ENCODE measurements at places on chromosomes 5 and 9. TPM values are rescaled to one million over a fixed set of nuclear protein-coding genes. Genes with fewer than 3 reads are reported as not detected.
A peak's percentile ranks its signal among the peaks of the same experiment; 100 is the strongest.

DNA sequence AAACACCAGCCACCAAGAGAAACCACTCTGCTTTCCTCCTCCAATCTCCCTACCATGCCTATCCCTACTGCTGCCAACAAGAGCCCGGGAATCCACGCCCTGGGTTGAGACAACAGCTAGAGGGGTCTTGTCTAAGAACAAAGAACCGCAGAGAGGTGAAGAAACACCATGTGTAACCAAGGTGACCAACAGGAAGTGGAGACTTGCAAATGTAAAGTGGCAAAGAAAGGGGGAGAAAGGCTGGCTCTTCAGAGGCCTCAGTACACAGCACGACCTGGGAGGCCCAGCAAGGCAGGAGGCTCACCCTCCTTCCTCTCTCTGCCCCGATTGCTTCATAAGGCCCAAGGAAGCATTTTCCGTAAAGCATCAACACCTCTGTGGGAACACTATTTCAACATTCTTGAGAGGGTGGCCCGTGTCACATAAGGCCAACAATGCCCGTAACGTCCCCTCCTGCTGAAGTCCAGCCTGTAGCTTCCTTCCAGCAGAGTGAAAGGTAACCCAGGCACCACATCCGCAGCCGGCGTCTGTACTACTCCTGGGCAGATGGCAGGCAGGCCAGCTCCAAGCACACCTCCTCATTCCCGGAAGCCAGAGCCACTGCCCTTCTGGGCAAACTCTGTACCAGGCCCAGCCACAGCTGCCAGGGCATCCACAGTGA, 18.3 kb downstream of the CCNJL start:
- DNase-seq: no peak
- H3K4me3 ChIP-seq: no peak overlapping the region
- H3K36me3 ChIP-seq: no peaks in the 10 kb centered on the region
- H3K27me3 ChIP-seq: no peaks in the 10 kb centered on the region
- no peak overlapping the region for H3K27ac ChIP-seq

- DNase-seq: no peak
- H3K36me3 ChIP-seq: no peaks in the 10 kb centered on the region
- H3K4me3 ChIP-seq: no peak overlapping the region
- H3K27me3 ChIP-seq: no peaks in the 10 kb centered on the region
- no peaks in the 10 kb centered on the region for H3K4me1 ChIP-seq
Measured at GRCh38 chr9:2236850-2237249, 221.7 kb downstream of the SMARCA2 start.

ADAMTS12 gene
- 1.3 TPM for total RNA-seq

FGF18 gene
- not detected for total RNA-seq

DNA sequence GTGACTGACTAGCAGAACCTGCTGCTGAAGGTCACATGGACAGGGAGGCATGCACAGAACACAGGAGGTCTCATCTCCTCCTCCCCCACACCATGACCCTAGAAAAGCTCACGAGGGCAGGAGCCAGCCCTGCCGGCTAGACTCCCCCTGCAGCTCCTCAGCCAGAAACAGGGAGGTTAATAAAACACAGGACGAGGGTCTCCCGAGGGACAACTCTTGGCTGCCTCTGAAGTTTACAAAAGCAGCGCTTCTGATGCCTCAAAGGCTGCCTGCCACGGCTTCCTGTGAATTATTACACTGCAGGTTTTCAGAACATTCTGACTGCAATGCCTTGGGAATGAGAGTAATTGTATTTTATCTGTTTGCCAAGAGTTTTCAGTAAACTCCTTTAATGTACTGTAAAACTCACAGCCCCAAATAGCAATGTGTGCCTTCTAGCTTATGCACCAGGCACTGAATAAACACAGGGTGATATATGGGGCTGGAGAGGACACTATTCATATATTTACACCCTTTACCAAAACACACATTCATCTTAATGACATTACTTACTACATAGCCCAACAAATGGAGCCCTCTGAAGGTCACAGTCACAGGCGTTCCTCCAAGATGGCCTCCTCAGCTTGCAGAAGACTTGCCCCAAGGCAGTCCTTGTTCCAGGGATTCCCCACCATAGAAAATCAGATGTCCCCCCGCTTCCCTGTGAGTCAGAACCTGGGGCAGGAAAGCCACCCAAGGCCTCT, 83.7 kb downstream of the C5orf15 start:
- H3K27ac ChIP-seq: no peak overlapping the region
- no peak overlapping the region for H3K4me3 ChIP-seq
- H3K4me1 ChIP-seq: no peaks in the 10 kb centered on the region
- no peaks in the 10 kb centered on the region for H3K36me3 ChIP-seq

PCDHB3 gene
- total RNA-seq: 1.1 TPM

SYK gene
- total RNA-seq: 48.7 TPM

DNA sequence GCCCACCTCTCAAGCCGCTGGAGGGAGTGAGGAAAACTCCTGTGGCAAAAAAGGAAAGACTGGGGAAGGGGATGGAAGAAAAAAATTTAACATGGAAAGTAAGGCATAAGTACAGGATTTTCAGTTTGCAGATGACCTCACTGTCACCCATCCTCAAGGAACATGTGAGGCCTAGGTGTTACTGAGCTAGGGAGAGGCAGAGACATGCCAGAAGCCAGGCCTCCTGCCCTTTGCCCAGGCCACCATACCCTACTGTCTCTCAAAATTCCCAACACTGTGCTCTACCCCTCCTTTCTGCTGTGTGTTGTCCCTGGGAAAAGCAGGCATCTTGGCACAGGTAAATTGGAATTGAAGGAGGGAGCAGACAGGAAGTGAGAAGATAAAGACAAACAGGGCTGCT, 4.4 kb upstream of the MGAT1 start:
- no peak overlapping the region for H3K4me3 ChIP-seq
- peak overlapping the region; percentile 99 for H3K27ac ChIP-seq
- DNase-seq: no peak
- no peaks in the 10 kb centered on the region for H3K27me3 ChIP-seq
- no peaks in the 10 kb centered on the region for H3K36me3 ChIP-seq
- H3K4me1 ChIP-seq: peaks cover 4% of the 10 kb centered on the region

DNA sequence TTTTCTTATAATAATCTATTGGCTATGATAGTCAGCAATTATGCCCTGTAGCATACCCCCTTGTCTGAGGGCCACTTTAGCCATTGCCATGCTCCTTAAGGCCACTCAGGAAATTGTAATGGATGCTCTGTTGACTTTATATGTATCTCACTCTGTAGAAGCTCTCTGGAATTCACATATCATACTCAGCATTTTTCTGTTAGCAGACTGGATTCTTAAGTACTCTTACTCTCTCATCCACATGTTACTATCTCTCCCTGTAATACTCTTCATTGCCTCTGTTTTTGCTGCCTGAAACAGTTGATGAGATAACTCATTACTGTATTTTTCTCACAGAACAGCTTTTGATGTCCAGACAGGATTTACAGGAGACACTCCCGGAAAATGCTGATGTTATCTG, 24.2 kb downstream of the TMEM232 start:
- DNase-seq: no peak
- no peaks in the 10 kb centered on the region for H3K4me1 ChIP-seq
- no peak overlapping the region for H3K4me3 ChIP-seq
- H3K27me3 ChIP-seq: no peaks in the 10 kb centered on the region

SPATA31E1 gene
- not detected for total RNA-seq

- no peaks in the 10 kb centered on the region for H3K27me3 ChIP-seq
- H3K4me1 ChIP-seq: no peaks in the 10 kb centered on the region
- no peak overlapping the region for H3K27ac ChIP-seq
- DNase-seq: no peak
- H3K36me3 ChIP-seq: no peaks in the 10 kb centered on the region
Measured at GRCh38 chr5:59565551-59565950, 328.0 kb downstream of the PDE4D start.

DNA sequence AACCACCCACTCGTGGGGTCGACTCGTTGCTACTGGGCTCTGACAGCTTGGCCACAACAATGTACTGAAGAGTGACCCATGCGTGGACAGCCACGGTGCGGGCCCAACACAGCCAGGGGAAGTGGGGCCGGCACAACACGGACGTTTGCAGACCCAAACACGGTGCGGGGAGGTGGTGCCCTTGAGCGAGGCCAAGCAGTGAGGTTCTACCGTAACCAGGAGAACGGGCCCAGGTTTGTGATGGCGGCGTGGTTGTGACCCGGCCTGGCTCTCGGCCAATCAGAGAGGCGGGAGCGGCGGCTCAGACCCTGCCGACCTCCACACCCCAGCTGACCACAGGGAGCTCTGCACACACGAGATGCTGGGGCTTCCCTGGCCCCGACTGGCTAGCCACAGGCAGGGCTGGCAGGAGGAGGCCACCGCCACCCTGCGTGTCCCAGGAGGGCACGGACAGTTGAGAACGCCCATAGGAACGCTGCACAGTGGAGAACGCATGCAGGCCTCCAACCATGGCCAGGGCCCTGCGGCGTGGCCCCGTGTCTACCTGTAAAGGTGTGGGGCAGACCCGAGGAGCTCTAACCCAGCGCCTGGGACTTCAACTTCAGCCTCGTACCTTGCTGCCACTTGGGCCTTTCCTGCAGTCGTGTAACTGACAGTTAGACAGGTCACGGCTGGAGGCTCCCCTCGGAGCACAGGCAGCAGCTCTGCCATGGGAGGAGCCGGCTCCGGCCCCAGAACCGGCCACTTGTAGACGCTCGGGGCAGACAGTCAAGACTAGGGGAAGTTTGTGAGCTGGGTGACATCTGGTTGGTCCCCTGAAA, 13.7 kb downstream of the BRD3 start:
- no peak overlapping the region for H3K27ac ChIP-seq
- H3K4me3 ChIP-seq: no peak overlapping the region
- peak; percentile 36 for DNase-seq
- no peaks in the 10 kb centered on the region for H3K36me3 ChIP-seq

DNA sequence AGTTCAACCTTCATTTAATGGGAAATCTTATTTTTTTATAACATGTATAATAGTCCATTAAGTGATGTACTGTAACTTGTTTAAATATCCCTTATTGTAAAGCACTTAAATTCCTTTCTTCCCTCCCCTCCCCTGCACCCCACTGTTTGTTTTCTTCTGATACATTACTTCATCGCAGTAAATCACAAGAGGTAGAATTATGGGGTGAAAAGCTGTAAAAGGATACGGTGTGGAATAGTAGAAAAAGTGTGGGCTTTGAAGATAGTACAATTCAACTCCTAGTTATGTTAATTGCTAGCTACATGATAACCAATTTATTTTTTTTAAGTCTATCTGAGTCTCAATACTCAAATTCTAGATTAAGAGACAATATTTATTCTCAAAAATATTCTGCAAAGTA, 41.9 kb upstream of the MACIR start:
- DNase-seq: no peak
- H3K36me3 ChIP-seq: no peaks in the 10 kb centered on the region
- no peaks in the 10 kb centered on the region for H3K27me3 ChIP-seq
- no peak overlapping the region for H3K27ac ChIP-seq
- no peaks in the 10 kb centered on the region for H3K4me1 ChIP-seq
- no peak overlapping the region for H3K4me3 ChIP-seq

GRCh38 chr9:121281614-121282276, 13.8 kb downstream of the GSN start:
- peak overlapping the region; percentile 73 for H3K27ac ChIP-seq
- peaks cover 33% of the 10 kb centered on the region for H3K4me1 ChIP-seq
- H3K27me3 ChIP-seq: no peaks in the 10 kb centered on the region
- DNase-seq: peak; percentile 95
- no peak overlapping the region for H3K4me3 ChIP-seq
- no peaks in the 10 kb centered on the region for H3K36me3 ChIP-seq

- H3K36me3 ChIP-seq: no peaks in the 10 kb centered on the region
- H3K4me3 ChIP-seq: no peak overlapping the region
- no peaks in the 10 kb centered on the region for H3K4me1 ChIP-seq
- no peak for DNase-seq
Measured at GRCh38 chr9:129900263-129901027, 65.2 kb downstream of the USP20 start.

DNA sequence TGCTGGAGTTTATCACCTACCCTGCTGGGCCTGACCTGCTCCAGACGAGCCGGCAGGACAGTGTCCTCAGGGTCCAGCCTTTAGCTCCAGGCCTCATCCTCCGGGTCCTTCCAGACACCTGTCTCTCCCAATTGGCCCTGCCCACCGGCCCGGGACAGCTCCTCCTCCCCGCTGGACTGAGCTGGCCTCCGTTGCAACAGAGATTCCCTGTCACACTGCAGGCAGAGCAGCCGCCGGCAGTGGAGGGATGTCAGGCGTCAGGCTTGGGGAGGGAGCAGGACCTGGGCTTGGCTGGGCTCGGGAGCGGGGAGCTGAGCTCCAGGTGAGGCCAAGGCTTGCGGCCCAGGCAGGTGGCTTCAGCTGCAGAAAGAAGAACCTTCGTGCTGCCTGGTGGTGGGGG, 1.7 kb downstream of the KCNT1 start:
- no peaks in the 10 kb centered on the region for H3K27me3 ChIP-seq
- H3K27ac ChIP-seq: no peak overlapping the region
- no peaks in the 10 kb centered on the region for H3K36me3 ChIP-seq

GRCh38 chr9:127087411-127087810, 35.0 kb downstream of the ANGPTL2 start:
- H3K27me3 ChIP-seq: no peaks in the 10 kb centered on the region
- H3K4me1 ChIP-seq: no peaks in the 10 kb centered on the region
- peak; percentile 21 for DNase-seq
- H3K4me3 ChIP-seq: no peak overlapping the region
- peaks cover 48% of the 10 kb centered on the region for H3K36me3 ChIP-seq

DAB2 gene
- total RNA-seq: 71.3 TPM

GRCh38 chr5:128579639-128580038, 41.6 kb upstream of the FBN2 start:
- H3K27me3 ChIP-seq: no peaks in the 10 kb centered on the region
- H3K4me1 ChIP-seq: no peaks in the 10 kb centered on the region
- no peak overlapping the region for H3K27ac ChIP-seq
- no peak for DNase-seq
- no peaks in the 10 kb centered on the region for H3K36me3 ChIP-seq

- no peaks in the 10 kb centered on the region for H3K36me3 ChIP-seq
- H3K4me3 ChIP-seq: no peak overlapping the region
- no peak overlapping the region for H3K27ac ChIP-seq
- no peaks in the 10 kb centered on the region for H3K27me3 ChIP-seq
- no peaks in the 10 kb centered on the region for H3K4me1 ChIP-seq
- DNase-seq: no peak
Measured at GRCh38 chr5:9653811-9654210, 23.7 kb upstream of the TAS2R1 start.

GRCh38 chr5:61467766-61468482, 135.9 kb downstream of the ZSWIM6 start:
- no peak overlapping the region for H3K4me3 ChIP-seq
- H3K36me3 ChIP-seq: no peaks in the 10 kb centered on the region

Data from Peyer's patch (tissue), 4 donors.